ENCODE measurements at places on chromosomes 1 and 21.

GRCh38 chr1:238324211-238324864, 433.6 kb upstream of the ZP4 start:
- H3K27ac ChIP-seq = no peak overlapping the region
- H3K27me3 ChIP-seq = no peaks in the 10 kb centered on the region
- H3K4me1 ChIP-seq = no peaks in the 10 kb centered on the region
- no peak for DNase-seq
- no peak overlapping the region for H3K4me3 ChIP-seq

DNA sequence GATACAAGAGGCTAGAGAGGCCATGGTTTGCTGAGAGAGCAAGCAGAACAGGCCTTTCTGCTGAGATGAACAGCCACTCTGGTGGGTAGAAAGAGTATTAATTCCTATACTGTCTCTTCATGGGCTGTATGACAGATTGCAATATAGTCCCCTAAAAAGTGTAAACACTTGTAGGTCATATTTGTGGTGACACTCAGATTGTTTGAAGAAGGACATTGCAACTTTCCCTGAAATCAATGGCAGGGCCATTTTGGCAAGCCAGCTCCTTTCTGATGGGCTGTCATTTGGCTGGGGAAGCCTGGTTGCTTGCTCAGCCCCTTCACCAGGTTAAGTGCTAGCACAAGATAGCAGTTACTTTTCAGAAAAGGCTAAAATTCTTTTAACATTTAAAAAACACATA, 27.5 kb downstream of the RAB4A start:
- no peaks in the 10 kb centered on the region for H3K4me1 ChIP-seq
- no peak for DNase-seq
- H3K36me3 ChIP-seq = peaks cover 15% of the 10 kb centered on the region
- H3K4me3 ChIP-seq = no peak overlapping the region
- no peaks in the 10 kb centered on the region for H3K27me3 ChIP-seq

DNA sequence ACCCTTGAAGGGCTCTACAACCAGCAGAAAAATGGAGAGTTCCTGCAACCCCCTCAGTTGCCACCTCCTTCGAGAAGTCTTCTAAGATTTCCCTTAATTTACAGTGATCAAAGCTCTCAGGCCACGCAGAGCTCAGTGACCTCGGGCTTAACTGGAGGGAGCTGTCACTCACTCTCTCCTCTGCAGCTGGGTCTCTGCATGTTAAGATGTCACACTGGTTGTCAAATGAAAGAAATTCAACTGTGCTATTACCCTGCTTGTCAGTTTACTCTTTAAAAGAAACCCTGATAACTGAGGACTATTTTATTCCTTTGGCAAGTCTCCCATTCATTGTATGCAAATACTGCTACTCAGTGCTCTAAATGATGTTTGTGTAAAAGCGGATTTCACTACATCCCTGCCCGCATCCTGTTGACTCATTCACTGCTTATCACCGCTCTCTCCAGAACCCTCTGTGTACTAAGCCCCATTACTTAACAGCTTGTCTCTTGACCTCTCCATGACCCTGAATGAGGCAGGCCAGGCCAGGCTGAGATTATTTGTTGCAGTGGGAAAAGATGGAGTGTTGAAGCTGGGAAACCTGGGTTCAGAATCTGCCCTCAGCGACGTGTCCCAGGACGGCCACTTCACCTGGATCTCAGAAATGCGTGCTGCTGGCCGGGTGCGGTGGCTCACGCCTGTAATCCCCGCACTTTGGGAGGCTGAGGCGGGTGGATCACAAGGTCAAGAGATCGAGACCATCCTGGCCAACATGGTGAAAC, 13.7 kb downstream of the DHRS3 start:
- H3K4me3 ChIP-seq = peak overlapping the region; percentile 35
- H3K4me1 ChIP-seq = peaks cover 74% of the 10 kb centered on the region
- peak; percentile 62 for DNase-seq
- H3K27ac ChIP-seq = peak overlapping the region; percentile 82

- no peak overlapping the region for H3K4me3 ChIP-seq
- H3K27ac ChIP-seq = no peak overlapping the region
- peaks cover 2% of the 10 kb centered on the region for H3K36me3 ChIP-seq
- no peaks in the 10 kb centered on the region for H3K4me1 ChIP-seq
These were observed 112.3 kb downstream of the OMA1 start for GRCh38 chr1:58434181-58434580.

- H3K4me3 ChIP-seq = no peak overlapping the region
- no peaks in the 10 kb centered on the region for H3K36me3 ChIP-seq
- H3K4me1 ChIP-seq = peaks cover 3% of the 10 kb centered on the region
- peaks cover 6% of the 10 kb centered on the region for H3K27me3 ChIP-seq
- H3K27ac ChIP-seq = no peak overlapping the region
These were observed 77.8 kb upstream of the KAZN start for GRCh38 chr1:14520514-14521163.

DNA sequence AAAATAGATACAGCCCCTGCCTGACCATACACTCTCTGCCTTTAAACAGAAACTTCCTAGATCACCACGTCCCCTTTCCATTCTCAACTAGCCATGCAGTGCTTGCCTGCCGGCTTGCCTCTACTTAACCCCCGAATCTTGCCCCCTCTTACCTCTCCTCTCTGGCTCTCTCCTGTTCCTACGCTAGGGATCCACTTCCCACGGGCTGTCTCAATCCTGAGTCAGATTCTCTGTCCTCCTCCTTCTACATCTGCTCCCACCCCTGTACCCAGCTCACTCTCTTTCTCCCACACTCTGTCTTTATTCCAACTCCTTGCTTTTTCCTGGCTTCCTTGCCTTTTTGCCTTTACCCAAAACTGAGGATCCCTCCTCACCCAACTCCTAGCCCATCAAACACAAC, 29.3 kb downstream of the ATF3 start:
- no peak overlapping the region for H3K27ac ChIP-seq
- peaks cover 25% of the 10 kb centered on the region for H3K4me1 ChIP-seq
- H3K4me3 ChIP-seq = no peak overlapping the region

GRCh38 chr1:23679815-23680214, 11.8 kb upstream of the RPL11 start:
- H3K27ac ChIP-seq = no peak overlapping the region
- no peaks in the 10 kb centered on the region for H3K4me1 ChIP-seq

DNA sequence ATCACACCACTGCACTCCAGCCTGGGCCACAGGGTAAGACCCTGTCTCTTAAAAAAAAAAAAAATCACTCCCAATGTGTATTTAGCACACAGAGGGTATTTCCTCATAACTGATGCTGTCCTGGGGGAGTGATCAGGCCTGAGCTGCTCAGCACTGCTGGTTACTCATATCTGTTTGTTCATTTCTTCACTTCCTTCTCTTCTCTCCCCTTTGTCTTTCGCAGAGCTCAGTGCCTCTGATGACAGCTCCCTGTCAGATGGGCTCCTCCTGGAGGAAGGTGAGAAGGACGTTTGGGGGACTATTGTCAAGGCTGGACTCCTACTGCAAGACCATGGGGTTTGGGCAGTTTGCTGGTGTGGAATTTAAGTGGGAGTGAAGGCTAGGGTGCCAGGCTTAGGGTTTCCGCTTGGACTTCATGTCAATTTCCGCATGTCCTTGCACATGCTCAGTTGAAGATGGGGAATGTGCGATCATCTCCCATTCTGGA, 13.0 kb downstream of the INAVA start:
- H3K4me3 ChIP-seq = no peak overlapping the region
- peaks cover 10% of the 10 kb centered on the region for H3K4me1 ChIP-seq
- H3K27ac ChIP-seq = no peak overlapping the region
- H3K27me3 ChIP-seq = no peaks in the 10 kb centered on the region
- no peaks in the 10 kb centered on the region for H3K36me3 ChIP-seq

DNA sequence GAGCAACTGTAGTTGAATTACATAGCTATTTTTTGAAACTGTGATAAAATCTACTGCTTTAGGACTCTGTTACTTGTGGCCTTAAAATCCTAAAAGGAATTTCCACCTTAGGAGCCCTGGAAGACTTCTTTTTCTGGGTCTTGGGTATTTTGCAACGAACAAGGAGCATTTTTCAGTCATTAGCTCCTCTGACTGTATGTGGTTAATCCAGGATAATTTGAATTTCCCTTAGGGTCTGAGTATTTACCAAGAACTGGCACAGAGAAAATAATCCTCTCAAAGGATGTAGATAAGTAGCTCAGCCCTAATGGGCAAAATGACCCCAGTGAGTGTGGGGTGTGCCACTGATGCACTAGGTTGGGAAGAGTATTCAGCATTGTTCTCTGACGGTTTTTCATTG, 170.4 kb downstream of the VAV3 start:
- no peak for DNase-seq
- no peaks in the 10 kb centered on the region for H3K27me3 ChIP-seq
- H3K4me1 ChIP-seq = peaks cover 45% of the 10 kb centered on the region
- peaks cover 4% of the 10 kb centered on the region for H3K36me3 ChIP-seq
- H3K4me3 ChIP-seq = no peak overlapping the region
- peak overlapping the region; percentile 52 for H3K27ac ChIP-seq

DNA sequence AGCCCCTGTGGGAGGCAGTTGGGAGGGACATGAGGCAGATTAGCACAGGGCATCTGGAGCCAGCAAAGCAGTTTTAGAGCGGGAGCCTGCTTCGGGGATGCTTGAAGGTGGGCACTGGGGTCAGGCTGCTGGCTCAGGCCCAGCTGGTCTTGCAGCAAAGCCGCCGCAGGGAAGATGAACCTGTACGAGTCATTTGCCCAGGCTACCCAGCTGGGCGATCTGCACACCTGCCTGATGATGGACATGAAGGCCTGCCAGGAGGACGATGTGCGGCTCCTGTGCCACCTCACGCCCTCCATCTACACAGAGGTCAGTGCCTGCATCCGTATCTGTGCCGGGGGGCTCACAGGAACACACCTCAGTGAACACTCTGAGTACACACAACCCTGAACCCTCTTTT, 7.7 kb upstream of the SLC27A3 start:
- DNase-seq = no peak
- H3K4me3 ChIP-seq = no peak overlapping the region
- H3K27ac ChIP-seq = no peak overlapping the region
- H3K27me3 ChIP-seq = no peaks in the 10 kb centered on the region

DNA sequence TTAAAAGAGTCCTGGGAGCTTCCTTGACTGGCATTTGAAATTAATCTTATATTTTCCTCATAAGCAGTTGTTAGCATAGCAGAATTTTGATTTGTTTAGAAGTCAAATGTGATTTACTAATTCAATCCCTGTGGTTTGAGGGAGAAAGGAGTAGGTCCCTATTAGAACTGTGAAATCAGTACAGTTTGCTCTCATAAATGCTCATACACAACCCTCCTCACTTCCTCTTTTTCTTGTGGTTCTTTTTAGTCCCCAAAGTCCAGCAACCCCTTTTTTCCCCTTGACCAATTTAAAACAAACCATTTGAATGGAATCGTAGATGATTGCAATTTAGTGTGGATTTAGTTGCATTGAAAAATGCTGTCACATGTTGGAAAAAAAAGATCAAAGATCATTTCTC, 9.2 kb upstream of the IFI44 start:
- no peak overlapping the region for H3K4me3 ChIP-seq
- no peak overlapping the region for H3K27ac ChIP-seq

DNA sequence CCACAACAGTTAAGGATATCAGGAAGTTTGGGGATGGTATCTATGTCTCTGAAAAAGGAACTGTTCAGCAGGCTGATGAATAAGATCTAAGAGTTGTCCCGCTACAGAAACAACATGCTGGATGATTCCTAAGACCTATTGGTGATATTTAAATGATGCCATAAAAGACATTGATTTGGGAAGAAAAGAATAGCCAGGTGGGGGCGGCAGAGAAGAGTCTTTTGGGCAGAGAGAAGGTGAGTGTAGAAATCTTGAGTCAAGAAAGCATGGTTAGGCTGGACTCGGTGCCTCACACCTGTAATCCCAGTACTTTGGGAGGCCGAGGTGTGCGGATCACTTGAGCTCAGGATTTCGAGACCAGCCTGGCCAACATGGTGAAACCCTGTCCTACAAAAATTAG, 11.8 kb upstream of the TMEM201 start:
- no peak overlapping the region for H3K4me3 ChIP-seq
- peaks cover 24% of the 10 kb centered on the region for H3K36me3 ChIP-seq
- no peaks in the 10 kb centered on the region for H3K27me3 ChIP-seq
- no peak for DNase-seq

GRCh38 chr1:243322326-243322725, 66.5 kb downstream of the SDCCAG8 start:
- no peak for DNase-seq
- H3K4me1 ChIP-seq = no peaks in the 10 kb centered on the region
- H3K4me3 ChIP-seq = no peak overlapping the region
- H3K36me3 ChIP-seq = peaks cover 5% of the 10 kb centered on the region
- H3K27me3 ChIP-seq = no peaks in the 10 kb centered on the region

DNA sequence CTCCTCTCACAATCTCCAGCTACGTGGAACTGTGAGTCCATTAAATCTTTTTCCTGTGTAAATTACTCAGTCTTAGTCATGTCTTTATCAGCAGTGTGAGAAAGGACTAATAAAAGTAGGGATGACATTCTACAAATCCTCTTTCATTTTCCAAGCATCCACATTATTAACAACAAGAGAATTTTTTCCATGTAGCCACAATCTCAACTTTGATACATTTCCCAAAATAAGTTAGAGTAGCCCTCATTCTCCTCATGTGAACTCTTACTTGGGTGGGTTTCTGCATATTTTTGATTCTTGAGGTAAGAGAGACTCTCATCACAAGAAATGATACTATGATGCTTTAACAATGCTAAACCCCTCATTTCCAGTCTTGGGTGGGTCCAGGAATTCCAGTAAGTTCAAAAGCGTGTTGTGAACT, 52.8 kb downstream of the TNFSF18 start:
- no peak overlapping the region for H3K4me3 ChIP-seq
- no peaks in the 10 kb centered on the region for H3K27me3 ChIP-seq
- H3K27ac ChIP-seq = no peak overlapping the region
- DNase-seq = no peak
- H3K36me3 ChIP-seq = no peaks in the 10 kb centered on the region

DNA sequence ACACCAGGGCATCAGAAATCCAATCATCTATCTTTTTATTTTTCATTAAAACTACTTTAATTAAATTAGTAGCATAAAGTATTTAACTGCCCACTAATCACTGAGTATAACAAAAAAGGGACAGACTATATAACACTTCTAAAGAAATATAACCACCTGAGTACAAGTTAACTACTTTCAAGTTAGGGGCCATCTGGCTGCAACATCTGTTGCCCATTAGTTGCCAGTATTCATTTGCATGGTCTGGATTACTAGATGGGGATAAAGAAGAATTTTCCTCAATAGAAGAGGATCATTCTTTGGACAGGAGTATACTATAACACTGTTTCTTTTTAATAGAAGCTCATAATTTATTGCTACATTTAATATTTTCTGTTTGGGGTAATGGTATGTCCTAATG, 446.4 kb downstream of the AMY1C start:
- H3K4me3 ChIP-seq = no peak overlapping the region
- H3K4me1 ChIP-seq = no peaks in the 10 kb centered on the region
- no peak for DNase-seq
- no peaks in the 10 kb centered on the region for H3K27me3 ChIP-seq

- H3K27me3 ChIP-seq = no peaks in the 10 kb centered on the region
- no peak overlapping the region for H3K4me3 ChIP-seq
- H3K27ac ChIP-seq = no peak overlapping the region
- no peak for DNase-seq
- H3K36me3 ChIP-seq = no peaks in the 10 kb centered on the region
These were observed 15.6 kb downstream of the COL6A1 start for GRCh38 chr21:45997205-45997494.

Data from activated naive CD8-positive, alpha-beta T cell treated with anti-CD3 and anti-CD28 coated beads for 36 hours (primary cell).